ENCODE measurements at places on chromosomes 13 and 19. TPM values are rescaled to one million over a fixed set of nuclear protein-coding genes. Genes with fewer than 3 reads are reported as not detected.
A peak's percentile ranks its signal among the peaks of the same experiment; 100 is the strongest.

- peak; percentile 66 for DNase-seq
- H3K4me1 ChIP-seq = peaks cover 13% of the 10 kb centered on the region
- H3K27me3 ChIP-seq = no peaks in the 10 kb centered on the region
- H3K4me3 ChIP-seq = peak within 1 kb of the TSS; percentile 59
- H3K36me3 ChIP-seq = no peaks in the 10 kb centered on the region
Observed at GRCh38 chr19:46471116-46471733, at the start of gene PNMA8A. TSS of gene PNMA8A (minus strand) at chr19:46471563. CDS start at chr19:46471035, 528 bp downstream.

GRCh38 chr13:34513526-34513925, 428.5 kb upstream of the NBEA start:
- H3K4me1 ChIP-seq = no peaks in the 10 kb centered on the region
- no peaks in the 10 kb centered on the region for H3K36me3 ChIP-seq
- H3K27me3 ChIP-seq = no peaks in the 10 kb centered on the region
- H3K4me3 ChIP-seq = no peak overlapping the region
- no peak overlapping the region for H3K27ac ChIP-seq

- H3K4me1 ChIP-seq = peaks cover 18% of the 10 kb centered on the region
- DNase-seq = no peak
- peak overlapping the region; percentile 39 for H3K27ac ChIP-seq
- H3K36me3 ChIP-seq = no peaks in the 10 kb centered on the region
- no peaks in the 10 kb centered on the region for H3K27me3 ChIP-seq
Observed at GRCh38 chr13:24629320-24629719, 50.9 kb upstream of the ATP12A start.

- no peaks in the 10 kb centered on the region for H3K27me3 ChIP-seq
- no peak overlapping the region for H3K27ac ChIP-seq
- no peak overlapping the region for H3K4me3 ChIP-seq
- no peaks in the 10 kb centered on the region for H3K4me1 ChIP-seq
- no peak for DNase-seq
Observed at GRCh38 chr13:106551751-106552150, 16.2 kb downstream of the ARGLU1 start.

DNA sequence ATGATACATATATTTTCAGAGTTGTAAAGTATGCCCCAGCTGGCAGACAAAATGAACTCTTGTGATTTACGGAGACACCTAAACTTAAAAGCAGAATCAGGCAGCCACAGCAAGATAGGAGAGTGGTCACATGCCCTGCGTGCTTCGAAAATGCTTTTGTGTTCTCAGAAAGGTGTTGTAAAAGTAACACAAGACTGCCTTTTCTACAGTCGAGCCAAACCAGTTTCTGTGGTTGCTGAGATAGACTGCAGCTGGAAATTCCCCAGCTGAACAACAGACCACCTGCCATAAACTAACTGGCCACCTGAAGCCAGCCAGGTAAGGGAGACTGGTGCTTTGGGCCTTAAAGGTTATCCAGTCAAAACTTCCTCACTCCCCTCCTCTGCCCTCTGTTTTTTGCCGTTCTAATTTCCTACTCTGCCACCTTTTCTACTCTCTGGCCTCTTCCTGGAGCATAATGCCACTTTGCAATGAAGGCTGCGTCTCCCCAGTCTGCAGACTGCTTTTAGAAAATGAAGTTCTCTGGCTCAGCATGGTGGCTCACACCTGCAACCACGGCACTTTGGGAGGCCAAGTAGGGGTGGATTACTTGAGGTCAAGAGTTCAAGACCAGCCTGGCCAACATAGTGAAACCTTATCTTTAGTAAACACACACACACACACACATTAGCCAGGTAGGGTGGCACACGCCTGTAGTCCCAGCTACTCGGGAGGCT, 381.2 kb upstream of the SLITRK1 start:
- no peak overlapping the region for H3K4me3 ChIP-seq
- H3K36me3 ChIP-seq = no peaks in the 10 kb centered on the region
- no peaks in the 10 kb centered on the region for H3K4me1 ChIP-seq
- DNase-seq = no peak
- no peaks in the 10 kb centered on the region for H3K27me3 ChIP-seq

GRCh38 chr13:72462726-72463125, 264.7 kb downstream of the MZT1 start:
- no peaks in the 10 kb centered on the region for H3K4me1 ChIP-seq
- H3K36me3 ChIP-seq = no peaks in the 10 kb centered on the region
- H3K27me3 ChIP-seq = peaks cover 42% of the 10 kb centered on the region
- DNase-seq = no peak
- no peak overlapping the region for H3K27ac ChIP-seq

DNA sequence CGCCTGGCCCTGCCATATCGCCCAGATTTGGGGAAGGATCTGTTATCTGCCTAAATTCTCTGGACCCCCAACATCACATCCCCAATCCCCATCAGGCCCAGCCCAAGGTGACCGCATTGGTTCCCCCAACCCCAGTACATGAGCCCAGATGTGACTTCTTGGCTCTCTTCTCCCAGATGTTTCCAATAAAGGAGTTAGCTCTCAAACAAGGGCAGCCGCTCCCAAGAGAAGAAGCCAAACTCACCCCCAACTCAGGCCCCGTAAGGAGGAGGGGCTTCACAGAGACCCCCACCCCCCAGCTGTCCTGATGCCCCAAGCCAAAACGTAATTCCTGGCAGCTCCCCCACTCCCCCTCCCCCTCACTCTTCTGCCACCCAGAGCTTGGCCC, 6.9 kb downstream of the FBN3 start:
- H3K36me3 ChIP-seq = no peaks in the 10 kb centered on the region
- no peak overlapping the region for H3K27ac ChIP-seq
- no peak overlapping the region for H3K4me3 ChIP-seq
- H3K4me1 ChIP-seq = no peaks in the 10 kb centered on the region

GRCh38 chr19:45645068-45645630, 6.0 kb upstream of the EML2 start:
- no peaks in the 10 kb centered on the region for H3K36me3 ChIP-seq
- H3K4me3 ChIP-seq = peak overlapping the region; percentile 43
- H3K4me1 ChIP-seq = peaks cover 21% of the 10 kb centered on the region
- H3K27ac ChIP-seq = no peak overlapping the region
- no peak for DNase-seq

DNA sequence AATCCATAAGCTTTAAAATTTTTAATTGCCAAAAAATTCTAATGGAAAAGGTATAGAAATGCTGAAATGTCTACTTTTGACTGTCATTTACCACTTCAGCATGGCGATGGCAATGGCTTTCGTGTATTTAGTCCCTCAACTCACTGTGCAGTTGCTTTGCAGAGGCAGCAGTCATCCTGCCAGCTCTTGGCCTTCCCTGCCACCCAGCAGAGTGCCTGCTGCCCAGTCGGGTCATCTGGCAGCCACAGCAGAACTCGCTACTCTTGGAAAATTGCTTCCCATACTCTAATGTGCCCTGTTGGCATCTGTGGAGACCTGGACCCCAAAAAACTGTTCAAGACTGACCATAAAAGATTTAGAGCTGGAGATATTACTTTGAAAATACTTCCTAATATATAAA, 383.2 kb downstream of the UQCRFS1 start:
- H3K27ac ChIP-seq = no peak overlapping the region
- H3K27me3 ChIP-seq = no peaks in the 10 kb centered on the region
- no peaks in the 10 kb centered on the region for H3K36me3 ChIP-seq
- no peak for DNase-seq

DNA sequence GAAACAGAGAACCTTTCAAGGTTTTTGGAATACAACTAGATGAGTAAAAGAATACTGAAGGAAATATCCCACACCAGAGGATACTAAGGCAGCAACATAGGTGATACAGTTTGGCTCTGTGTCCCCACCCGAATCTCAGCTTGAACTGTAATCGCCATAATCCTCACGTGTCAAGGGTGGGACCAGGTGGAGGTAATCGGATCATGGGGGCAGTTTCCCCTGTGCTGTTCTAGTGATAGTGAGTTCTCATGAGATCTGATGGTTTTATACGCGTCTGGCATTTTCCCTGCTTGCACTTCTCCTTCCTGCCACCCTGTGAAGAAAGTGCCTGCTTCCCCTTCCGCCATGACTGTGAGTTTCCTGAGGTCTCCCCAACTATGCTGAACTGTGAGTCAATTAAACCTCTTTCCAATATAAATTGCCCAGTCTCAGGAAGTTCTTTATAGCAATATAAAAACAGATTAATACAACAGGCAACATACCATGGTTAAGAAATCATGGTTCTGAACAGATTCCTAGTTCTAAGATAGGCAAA, 97.0 kb downstream of the ABCC4 start:
- no peak overlapping the region for H3K27ac ChIP-seq
- H3K4me1 ChIP-seq = no peaks in the 10 kb centered on the region
- DNase-seq = no peak

GRCh38 chr19:14383661-14384555, 2.7 kb downstream of the ADGRE5 start:
- peak overlapping the region; percentile 28 for H3K4me3 ChIP-seq
- DNase-seq = peak; percentile 66
- peaks cover 40% of the 10 kb centered on the region for H3K4me1 ChIP-seq
- no peaks in the 10 kb centered on the region for H3K27me3 ChIP-seq
- no peaks in the 10 kb centered on the region for H3K36me3 ChIP-seq
- H3K27ac ChIP-seq = peak overlapping the region; percentile 84

Gene CASP14
- total RNA-seq = not detected

Gene PSG7
- not detected for total RNA-seq

Gene FXYD1
- total RNA-seq = 0.98 TPM

Gene APBA3
- total RNA-seq = 32.6 TPM

Gene HDGFL2
- 89.6 TPM for total RNA-seq
